Activated T-helper 9 cell treated with anti-CD3 and anti-CD28 coated beads, Interleukin-2, amount 50 U/mL, for 16 hours (primary cell): ENCODE measurements at places on chromosomes 6 and 20.

- no peak for DNase-seq
These were observed 233.5 kb downstream of the TMEM242 start for GRCh38 chr6:157089851-157090250.

DNA sequence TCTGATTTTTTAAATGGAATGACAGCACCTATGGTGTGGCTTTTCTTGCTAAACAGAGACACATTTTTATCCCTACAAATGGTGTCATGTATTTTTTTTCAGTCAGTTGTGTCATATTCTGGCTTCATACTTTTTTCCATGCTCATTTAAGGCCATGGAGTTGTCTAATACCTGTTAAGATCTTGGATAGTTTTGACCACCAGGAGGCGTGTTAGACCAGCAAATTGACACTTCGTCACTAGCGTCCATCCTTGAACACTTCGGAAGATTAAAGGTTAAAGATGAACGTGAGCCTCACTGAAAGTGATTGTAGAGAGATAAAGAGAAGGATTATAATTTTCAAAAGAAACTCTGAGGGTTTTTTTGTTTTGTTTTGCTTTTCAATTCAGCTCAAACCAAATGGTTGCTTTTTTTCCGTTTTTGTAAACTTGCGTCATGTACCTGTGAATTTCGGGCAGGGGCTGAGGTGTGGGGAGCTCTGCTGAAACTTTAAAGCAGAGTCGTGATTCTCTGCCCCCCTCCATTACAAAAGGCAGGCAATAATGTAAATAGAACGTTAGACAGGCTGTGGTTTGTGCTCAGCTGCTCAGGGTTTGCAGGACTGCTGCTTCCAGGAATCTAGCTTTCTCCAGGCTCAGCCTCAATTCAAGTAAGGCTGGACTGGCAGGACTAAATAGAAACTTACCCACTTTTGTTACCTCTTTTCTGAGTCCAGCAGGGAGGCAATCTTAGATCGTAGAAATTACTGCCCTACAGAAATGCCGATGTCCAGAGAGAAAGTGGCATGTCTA lies 245.1 kb downstream of the FOXA2 start:
- DNase-seq = no peak

- no peak for DNase-seq
These were observed 476.9 kb downstream of the KHDRBS2 start for GRCh38 chr6:61809004-61809595.

GRCh38 chr6:130708338-130708737 lies 118.9 kb upstream of the SMLR1 start:
- no peak for DNase-seq

- DNase-seq = no peak
These were observed at the start of gene PLCB4 for GRCh38 chr20:9068841-9069663. PLCB4 (plus strand) TSS chr20:9069087; CDS start chr20:9307815, 238,728 bp downstream.

- no peak for DNase-seq
These were observed 931 bp upstream of the MTCL3 start for GRCh38 chr6:127520066-127520465.

GRCh38 chr20:9146649-9147048 lies 77.8 kb downstream of the PLCB4 start:
- no peak for DNase-seq

DNA sequence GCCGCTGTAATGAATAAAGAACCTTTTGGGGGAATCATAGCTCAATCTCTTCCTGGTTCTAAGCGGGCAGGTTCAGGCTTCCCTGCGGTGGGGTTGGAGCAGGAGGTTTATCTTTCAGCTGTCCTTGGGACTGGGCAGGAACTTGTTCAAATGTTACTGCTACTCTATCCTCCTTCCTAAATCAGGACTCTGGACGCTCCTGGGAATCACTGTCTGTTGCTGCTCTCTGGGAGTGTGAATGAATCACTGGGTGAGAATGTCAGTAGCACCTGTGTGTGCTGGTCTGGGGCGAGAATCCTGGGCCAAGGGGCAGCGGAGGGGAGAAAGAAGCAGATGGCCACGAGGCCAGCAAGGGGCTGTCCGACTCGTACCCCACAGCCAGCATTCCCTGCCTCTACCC lies 65.4 kb upstream of the ZNFX1 start:
- no peak for DNase-seq

DNA sequence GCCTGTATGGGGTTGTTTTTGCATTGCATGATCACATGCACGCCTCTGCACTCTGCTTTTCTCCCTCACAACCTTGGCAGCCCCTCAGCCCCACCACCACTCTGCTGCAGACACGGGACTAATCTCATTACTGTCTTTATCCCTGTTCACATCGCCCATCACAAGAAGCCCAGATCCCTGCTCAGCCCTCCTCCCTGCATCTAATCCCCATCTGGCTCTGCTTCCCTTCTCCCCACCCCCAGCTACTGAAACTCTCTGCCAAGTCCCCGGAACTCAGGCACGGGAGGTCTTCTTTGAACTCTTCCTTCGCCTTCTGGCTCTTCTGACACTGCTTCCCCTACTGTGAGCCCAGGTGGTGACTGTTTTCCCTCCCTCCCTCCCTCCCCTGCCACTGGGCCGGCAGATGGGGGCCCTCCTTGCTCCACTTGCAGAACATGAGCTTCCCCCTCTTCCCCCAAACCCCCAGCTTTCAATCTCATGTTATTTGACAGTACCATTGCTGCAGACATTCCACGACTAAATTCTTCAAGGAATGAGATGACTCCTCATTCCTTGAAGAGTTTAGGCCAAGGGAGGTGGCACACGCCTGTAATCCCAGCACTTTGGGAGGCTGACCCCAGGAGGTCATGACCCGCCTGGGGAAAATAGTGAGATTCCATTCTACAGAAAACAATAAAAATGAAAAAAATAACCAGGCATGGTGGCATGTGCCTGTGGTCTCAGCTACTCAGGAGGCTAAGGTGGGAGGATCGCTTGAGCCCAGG lies 21.9 kb upstream of the TULP1 start:
- no peak for DNase-seq

- no peak for DNase-seq
These were observed 443.8 kb downstream of the KIF16B start for GRCh38 chr20:16129411-16129810.

DNA sequence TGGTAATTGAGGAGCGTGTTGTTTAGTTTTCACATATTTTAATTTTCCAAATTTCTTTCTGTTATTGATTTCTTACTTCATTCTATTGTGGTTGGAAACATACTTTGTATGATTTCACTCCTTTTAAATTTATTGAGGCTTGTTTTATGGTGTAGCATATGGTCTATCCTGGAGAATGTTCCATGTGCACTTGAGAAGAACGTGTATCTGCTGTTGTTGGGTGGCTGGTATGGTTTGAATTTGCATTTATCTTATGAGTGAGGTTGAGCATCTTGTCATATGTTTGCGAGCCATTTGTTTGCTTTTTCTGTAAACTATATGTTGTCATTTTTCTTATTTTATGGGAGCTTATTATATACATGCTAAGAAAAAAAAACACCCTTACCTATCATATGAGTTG lies 26.5 kb downstream of the SRC start:
- no peak for DNase-seq

- no peak for DNase-seq
These were observed 15.8 kb upstream of the RNF182 start for GRCh38 chr6:13908955-13909381.

DNA sequence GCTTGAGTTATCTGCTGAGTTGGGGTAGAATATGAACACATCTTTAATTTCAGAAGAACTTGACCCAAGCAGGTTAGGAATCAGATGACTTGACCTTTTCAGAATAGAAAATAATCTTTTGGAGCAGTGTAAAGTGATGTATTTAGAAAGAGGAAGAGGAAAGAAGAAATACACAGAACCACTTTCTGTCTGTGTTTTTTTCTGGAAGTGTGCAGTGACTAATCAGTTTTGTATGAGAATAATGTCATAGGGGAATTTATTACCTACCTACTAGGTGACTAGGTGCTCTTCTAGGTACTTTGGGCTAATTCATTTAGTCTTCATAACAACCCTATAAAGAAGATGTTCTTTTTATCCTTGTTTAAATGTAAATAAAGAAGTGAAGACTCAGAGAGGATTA lies 3.0 kb downstream of the PPP1R14C start:
- no peak for DNase-seq

GRCh38 chr20:18728870-18729224 lies 84.7 kb upstream of the SCP2D1 start:
- no peak for DNase-seq

GRCh38 chr6:140636908-140637402 lies 1262.5 kb upstream of the CITED2 start:
- DNase-seq = no peak

GRCh38 chr6:144953552-144954240 lies 668.6 kb downstream of the UTRN start:
- no peak for DNase-seq

DNA sequence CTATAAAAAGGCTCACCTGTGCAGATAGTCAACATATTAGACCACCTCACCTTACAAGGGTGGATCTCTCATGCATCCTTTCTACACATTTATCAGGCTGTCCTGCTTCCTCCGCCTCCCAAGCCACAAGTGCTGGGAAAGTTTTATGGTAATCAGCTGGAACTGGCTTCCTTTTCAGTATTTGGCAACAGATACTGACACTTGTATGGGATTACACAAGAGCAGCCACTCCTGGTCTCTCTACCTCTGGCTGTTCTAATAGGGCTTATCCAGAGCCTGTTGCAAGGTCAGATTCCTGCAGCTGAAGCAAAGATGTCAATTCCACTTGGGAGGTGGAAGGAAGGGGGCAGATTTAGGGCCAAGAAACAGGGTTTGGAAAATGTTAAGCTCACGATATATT lies 503 bp upstream of the GPLD1 start:
- no peak for DNase-seq

GRCh38 chr20:25187635-25188034 lies 7.9 kb upstream of the ENTPD6 start:
- DNase-seq = no peak

- DNase-seq = no peak
These were observed 57.2 kb downstream of the C6orf58 start for GRCh38 chr6:127634178-127634577.

GRCh38 chr6:123909989-123910388 lies 106.3 kb downstream of the NKAIN2 start:
- no peak for DNase-seq
